ENCODE measurements at places on chromosomes 5 and 9. TPM values are rescaled to one million over a fixed set of nuclear protein-coding genes. Genes with fewer than 3 reads are reported as not detected.

DNA sequence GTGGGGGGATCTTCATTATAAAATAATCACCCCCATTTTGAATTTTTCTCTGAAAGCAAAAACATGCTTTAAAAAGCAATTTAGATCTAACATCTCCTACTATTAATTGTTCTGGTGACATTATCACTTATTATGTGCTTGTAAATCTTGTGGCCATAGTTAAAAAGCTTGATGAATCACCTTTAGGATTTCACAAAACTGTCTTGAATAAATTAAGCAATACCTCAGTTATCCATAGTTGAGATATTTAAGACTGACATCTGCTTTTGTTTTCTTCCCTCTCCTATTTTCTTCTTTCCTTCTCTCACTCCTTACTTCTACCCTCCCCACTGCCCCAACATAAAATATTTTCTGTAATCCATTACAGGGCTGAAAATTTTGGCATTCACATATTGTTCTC, 84.8 kb downstream of the SLC1A3 start:
- DNase-seq = no peak

DNA sequence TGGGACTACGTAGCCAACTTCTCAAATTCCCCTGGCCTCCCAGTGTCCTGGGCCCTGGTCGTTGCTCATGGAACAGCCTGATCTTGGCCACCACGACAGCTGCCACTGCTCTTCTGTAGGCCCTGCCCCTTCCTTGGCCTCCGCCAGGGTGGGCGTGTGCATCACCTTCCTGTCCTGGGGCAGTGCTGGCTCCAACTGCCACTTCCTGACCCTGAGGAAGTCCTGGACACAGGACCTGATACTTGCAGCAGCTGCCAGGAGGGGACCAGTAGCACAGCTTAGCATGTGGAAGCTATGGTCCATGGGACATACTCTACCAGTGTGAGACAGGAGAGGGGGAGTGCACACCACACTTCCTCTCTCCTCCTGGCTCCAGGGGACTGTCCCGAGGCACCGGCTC, 145.2 kb downstream of the TENT4A start:
- no peak for DNase-seq

DNA sequence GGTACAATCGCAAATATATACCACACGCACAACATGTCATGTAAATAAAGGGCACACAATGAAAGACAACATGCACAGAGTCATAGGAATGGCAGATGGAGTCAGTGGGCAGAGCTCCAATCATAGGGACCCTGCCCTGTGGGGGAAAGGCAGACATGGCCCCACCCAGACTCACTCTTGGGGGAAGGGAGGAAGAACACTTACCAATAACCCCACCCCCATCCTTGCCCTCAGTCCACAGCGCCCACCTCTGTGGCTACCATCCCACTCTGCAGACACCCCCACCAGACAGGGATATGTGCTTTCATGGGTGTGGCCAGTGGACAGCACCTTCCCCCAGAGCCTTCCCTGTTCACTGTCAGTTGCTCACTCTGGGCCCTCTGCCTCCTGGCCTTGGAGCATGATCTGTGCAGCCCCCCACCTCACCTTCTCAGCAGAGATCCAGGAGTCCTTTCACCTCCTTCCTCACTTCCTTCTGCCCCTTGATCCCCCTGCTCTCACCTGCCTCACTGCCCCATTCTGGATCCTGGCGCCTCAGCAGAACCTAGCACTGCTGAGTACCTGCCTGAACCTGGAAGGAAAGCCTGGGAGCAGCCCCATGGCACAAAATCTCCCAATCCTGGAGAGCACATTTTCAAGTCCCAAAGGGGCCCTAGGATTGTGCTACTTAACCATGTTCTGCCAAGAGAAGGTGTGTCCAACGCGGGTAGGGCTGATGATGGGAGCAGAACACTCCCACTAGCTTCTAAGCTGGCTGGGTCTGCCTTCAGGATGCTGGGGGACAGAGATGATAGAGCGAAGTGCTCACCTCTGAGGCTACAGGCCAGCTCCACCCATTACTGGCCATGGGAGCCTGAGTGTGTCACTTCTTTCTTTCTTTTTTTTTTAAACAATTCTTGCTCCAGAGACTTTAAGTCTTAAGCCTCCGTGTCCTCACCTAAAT, 1.5 kb upstream of the PHF19 start:
- no peak for DNase-seq

DNA sequence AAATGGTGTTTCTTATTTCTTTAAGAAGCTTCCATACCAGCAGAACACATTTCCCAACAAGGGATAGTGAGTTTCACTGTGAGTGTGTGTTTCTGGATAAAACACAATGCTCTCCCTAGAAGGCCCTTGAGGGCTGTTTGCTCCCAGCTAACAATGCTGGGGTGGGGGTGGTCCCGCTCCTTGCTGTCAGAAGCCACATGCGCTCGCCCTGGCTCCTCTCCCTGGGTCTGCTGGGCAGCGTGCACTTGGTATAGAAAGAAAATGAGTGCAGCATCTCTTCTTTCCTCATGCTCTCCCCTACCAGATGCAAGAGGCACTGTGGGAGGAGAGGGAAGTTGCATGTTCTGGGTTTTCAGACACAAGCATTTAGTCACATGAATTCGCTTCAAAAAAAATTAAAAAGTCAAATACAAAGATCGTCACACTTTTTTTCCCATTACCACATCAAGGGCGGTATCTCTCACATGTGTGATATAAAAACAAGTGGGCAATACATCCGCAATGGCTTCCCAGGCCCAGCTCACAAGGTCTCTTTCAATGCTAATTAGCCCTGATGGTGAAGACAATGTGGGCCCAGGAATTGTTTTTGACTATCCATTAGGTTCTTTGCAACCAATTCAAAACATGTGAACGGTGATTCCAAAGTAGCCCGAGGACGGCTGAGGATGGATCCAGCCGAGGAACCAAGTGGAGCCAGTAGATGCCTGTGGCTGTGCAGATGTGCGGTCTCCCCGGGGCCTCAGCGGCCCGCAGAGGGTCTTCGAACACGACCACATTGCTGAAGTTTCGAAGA, 603.6 kb downstream of the IRX1 start:
- DNase-seq = no peak

GRCh38 chr9:17578577-17578910, 322 bp upstream of the SH3GL2 start:
- no peak for DNase-seq

GRCh38 chr5:76838481-76839261, 11.1 kb upstream of the S100Z start:
- DNase-seq = no peak

- no peak for DNase-seq
Observed at GRCh38 chr9:110874963-110875674, 163.2 kb downstream of the LPAR1 start.

DNA sequence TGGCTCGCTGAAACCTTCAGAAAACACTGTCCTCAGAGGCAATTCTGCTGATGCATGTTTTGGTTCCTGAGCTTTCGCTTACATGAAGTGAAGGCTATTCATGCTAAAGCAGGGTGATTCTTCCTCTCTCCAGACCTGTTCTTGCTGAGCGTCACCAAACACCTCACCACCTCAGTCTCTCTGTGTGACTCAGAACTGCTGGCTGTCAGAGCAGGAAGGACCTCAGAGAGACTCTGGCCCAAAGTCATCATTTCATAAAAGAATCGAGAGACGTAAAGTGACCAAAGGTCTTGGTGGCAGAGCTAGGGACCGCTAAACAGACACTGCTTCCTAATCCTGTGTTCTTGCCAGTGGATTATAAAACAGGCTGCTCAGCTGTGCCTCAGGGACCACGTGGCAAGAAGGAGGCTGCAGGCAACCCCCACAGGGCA, 73.8 kb downstream of the LHFPL2 start:
- no peak for DNase-seq

- no peak for DNase-seq
Observed at GRCh38 chr9:33884856-33885701, 68.1 kb downstream of the UBE2R2 start.

Gene CCDC69
- 2.1 TPM for total RNA-seq

Gene PIP5KL1
- 7.8 TPM for total RNA-seq
